ENCODE measurements at places on chromosomes 2 and 18.

GRCh38 chr2:39649511-39649910 is 16.2 kb upstream of the TMEM178A start:
- no peak for DNase-seq

DNA sequence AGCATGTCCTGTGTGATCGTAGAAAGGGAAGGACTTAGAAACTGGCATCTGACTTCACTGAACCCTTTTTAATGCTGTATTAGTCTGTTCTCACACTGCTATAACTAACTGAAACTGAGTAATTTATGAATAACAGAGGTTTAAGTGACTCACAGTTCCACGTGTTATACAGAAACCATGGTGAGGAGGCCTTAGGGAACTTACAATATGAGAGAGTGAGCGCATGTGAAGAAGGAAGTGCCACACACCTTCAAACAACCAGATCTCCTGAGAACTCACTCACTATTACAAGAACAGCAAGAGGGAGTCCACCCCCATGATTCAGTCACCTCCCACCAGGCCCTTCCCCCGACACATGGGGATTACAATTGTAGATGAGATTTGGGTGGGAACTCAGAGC is 811.3 kb downstream of the CPS1 start:
- no peak for DNase-seq

DNA sequence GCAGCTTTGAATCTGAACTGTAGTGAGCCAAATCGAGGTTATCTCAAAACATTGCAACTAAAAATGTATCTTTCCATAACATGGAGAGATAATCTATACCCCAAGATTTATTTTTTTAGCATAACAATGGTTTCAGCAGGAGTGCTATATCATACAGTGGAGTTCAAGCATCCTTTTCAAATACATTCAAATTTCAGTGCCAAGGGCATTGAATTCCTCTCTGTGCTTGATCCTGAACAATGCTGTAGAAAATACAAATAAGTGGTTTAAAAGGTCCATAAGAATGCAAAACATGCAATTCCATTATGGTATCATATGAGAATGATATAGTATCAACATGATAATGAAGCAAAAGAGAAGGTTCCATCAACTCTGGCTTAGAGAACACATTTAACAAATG is 201.7 kb downstream of the TXNL1 start:
- no peak for DNase-seq

DNA sequence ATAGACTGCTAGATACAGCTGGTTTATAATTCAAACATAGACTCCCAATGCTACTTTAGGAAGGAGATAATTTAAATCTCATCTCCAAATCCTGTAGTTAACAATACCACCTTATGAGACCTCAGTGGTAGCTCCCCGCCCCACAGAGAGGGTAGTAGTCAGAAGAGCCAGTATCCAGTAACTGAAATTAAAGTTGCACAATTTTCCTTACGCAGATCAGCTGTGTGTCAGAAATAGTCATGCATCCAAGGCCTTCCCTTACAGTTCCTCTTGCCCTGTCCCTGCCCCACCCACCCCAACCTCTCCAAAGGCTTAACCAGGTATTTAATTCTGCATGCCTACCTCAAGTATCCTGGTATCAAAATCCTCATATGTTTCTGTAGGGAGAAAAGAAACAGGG is 15.5 kb downstream of the MRPS5 start:
- no peak for DNase-seq

- DNase-seq: no peak
These were observed 48.2 kb upstream of the SH3RF3 start for GRCh38 chr2:109080757-109081156.

Measured in GM19239 (cell line).